Activated CD8-positive, alpha-beta memory T cell treated with anti-CD3 and anti-CD28 coated beads for 24 hours (primary cell): ENCODE measurements at places on chromosomes 11 and 22.

DNA sequence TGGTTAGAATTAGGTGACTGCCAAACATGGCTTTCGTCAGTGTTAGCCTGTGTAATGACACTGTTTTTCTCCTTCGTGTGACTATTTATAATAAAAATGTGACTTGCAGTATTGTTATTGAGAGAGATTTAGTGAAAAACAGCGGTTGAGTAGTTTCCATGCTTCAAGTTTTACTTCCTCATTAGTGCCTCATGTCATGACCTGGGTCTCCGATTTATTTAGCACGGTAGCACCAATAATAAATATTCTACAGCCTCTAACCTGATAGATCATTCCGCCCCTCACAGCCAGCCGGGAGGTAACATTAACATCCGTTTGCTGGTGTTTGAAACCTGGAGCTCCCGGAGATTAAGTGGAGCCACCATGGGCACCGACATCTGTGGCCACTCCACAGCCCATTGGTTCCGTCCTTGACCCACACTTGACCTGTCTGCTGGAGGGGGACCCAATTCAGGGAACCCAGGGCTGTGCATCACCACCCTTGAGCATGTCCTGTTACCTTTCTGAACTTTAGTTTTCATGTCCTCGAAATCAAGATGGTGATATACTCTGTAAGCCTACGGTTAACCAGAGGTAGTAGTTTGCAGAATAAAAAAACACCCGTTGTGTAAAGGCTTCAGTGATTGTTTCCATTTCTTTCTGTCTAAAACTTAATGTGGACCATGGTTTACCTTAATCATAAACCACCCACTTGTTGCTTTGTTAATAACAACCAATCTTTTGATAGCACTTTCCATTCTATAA lies 104.1 kb downstream of the ATXN10 start:
- no peak for DNase-seq

GRCh38 chr11:117302228-117302627 lies 11.1 kb downstream of the BACE1-AS start:
- no peak for DNase-seq

GRCh38 chr22:45612451-45612901 lies 59.2 kb upstream of the ATXN10 start:
- no peak for DNase-seq

GRCh38 chr11:128913806-128914205 lies 22.6 kb downstream of the KCNJ5 start:
- no peak for DNase-seq

DNA sequence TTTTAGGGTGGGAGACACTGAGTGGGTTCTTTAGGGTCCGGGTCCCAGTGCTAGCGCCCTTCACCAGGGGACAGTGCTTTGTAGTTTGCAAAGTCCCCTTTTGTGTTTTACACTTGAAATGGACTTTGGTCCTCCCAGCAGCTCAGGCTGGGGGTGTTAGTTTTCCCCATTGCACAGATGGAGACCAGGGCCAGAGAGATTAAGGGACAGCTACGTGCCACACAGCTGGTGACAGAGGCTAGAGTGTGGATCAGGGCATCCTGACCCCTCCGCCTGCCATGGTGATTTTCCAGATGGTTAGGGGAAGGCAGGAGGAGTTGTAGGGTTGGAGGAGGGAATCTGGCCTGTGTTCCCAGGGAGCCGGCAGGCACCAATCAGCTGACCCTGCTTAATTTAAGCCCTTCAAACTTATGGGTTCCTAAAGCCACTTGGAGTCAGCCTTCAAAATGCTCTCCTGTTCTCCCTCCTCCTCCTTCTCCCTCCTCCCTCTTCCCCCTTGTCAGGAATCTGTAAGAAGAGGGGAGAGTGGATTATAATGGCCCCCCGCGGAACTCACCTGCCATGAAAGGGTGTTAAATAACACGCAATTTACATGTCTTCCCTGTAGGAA lies 22.5 kb upstream of the MPPED1 start:
- DNase-seq: no peak

GRCh38 chr11:27274854-27275395 lies 88.1 kb downstream of the CCDC34 start:
- no peak for DNase-seq

GRCh38 chr11:80167766-80168165 lies 726.9 kb upstream of the TENM4 start:
- DNase-seq: no peak
